ENCODE measurements at places on chromosomes 5 and 9.

GRCh38 chr5:141760753-141761152 is 78.7 kb upstream of the ARAP3 start:
- no peak for DNase-seq

DNA sequence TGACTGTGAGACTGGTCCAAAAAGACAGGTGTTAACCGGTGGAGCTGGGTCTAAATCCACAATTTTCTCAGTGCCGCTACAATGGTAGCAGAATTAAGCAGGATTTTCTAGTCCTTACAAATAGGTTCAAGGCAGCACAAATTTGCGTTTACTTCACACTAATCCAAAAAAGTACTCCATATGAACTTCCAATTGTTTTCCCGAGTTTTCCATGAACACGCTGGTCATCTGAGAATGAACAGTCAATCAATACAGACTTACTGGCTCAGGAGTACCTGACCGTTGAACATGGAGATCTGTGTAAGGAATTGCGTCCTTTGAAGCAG is 709 bp downstream of the SLC35D2 start:
- no peak for DNase-seq

DNA sequence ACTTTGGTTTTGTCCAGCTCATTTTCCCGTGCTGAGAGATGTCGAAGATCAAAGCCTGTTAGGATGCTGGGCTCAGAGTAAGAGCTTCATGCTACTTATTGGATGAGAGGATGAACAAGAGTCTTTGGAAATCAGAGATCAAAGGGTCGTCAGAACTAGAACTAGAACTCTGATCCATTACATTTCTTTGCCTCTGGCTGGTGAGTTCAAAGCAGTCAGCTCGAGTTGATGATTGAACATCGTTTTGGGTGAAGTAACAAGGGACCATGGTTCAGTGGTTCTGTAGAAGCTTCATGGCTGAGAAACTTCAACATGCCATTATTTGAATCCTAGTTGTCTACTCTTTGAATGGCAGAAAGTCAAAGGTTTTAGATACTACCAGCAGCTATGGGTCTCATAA is 320.3 kb downstream of the ARHGEF28 start:
- DNase-seq = no peak

- DNase-seq = no peak
Observed at GRCh38 chr5:88803309-88803708, 79.7 kb downstream of the MEF2C start.

DNA sequence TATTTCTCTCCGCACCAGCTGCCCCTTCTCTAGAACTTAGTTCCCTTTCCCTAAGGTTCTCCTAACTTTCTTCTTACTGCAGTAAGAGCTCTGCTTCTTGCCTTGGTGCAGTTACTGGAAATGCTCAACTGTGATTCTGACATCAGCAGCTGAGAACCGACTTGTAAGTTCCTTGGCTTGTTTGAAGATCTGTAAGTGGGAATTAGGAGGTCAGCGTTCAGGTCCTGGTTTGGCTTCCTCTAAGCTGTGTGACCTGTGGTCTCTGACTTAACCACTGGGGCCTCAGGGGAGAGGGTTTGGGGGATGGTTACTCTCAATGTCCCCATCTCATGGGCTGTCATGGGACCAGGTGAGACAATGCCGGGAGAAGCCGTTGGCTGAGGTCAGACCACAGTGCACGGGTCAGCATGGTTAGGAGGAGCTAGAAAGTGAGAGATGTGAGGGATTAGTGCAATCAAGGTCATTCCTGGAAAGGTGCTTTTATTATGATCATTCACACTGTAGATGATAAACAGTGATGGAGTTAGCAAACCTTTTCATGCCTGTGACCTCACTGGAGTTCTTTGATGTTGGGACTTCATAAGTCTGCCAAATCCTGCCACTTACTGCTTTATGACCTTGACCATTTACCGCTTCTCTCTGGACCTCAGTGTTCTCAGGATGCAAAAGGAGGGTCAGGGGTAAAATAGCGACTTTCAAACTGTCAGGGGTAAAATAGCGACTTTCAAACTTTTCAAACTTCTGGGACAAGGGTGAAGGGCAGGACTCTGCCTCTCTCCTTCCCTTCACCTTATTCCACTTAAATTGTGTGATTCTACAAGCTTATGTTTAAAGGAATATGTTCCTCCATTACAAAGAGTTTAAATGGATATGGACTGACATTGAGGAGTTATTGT is 7.3 kb downstream of the PAPPA start:
- DNase-seq = no peak

DNA sequence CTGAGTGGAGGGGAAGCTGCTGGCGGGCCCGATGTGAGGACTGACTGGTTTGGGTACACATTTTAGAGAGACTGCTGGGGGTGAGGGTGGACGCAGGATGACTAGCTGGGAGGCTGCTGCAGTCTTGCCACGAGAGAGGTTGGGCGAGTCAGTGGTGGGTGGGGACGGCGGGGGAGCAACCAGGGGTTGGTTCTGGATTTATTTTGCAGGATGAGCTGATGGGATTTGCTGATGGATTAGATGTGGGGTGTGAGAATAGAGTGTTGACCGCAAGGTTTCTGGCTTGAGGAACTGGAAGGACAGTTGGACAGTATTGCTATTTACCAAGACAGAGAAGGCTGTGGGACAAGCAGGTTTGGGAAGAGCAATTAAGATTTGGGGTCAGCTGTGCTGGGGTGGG is 5.8 kb upstream of the NDST1 start:
- DNase-seq = no peak

DNA sequence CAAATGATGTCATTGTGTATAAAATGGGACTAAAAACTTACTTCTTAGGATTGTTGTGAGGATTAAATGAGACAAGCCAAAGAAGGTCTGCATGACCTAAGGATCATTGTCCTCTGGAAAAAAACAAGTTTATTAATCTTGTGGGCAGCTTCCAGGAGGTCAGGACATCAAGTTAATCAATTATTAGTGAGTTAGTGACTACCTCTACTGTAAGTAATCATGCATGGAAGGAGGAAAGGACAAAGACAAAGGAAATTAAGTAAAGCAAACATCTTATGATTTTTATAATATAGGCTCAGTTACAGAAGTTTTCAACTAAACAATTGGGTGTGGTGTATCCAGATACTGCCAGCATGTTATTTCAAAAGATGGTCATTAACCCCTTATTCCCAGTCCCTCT is 129.3 kb upstream of the TUT7 start:
- no peak for DNase-seq

DNA sequence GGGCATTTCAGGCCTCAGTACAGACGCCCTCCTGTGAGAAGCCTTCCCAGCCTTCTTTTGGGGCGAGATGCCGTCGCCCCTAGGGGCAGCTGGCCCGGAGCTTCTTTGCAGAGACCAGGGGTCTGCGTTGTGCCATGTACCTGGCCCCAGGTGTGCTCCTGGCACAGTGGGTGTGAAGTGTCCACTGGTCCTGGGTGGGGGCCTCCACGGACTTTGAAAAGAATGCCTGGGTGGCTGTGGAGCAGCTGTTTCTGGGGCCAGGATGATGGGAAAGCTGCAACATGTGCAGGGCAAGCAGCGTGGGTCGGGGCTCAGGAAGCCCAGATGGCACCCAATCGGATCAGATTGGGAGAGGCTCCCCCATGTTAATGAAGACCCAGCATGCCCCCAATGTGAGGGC is 47.8 kb downstream of the WNK2 start:
- no peak for DNase-seq

DNA sequence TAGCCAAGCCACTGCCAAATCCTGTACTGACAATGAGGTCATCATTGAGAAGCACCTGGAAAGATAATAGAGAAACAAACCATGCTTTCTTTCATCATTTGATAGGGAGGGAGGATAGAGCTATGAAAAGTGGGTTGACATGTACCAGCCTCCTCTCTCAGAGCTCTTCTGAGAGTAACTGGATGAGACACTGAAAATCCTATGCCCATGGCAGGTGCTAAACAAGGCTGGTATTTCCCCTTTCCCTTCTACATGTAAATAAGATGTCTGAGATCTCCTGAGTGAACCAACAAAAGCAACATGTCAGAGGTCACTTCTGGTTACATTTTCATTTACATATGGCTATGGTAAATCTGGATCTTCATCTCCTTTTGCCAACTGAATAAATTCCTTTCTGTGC is 45.3 kb upstream of the TRAF1 start:
- DNase-seq = no peak

DNA sequence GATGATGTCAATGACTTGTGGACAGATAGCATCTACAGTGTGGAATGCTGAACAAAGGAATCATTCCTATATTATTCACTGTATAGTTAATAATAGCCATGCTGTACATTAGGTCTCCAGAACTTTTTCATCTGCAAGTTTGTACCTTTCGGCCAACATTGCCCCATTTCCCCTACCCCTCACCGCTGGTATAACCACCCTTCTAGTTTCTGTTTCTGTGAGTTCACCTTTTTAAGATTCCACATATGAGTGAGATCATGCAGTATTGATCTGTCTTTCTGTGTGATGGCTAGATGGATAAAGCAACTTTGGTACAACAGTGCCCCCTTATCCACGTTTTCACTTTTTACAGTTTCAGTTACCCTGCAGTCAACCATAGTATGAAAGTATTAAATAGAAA is 18.8 kb upstream of the ALDH1B1 start:
- DNase-seq = no peak

DNA sequence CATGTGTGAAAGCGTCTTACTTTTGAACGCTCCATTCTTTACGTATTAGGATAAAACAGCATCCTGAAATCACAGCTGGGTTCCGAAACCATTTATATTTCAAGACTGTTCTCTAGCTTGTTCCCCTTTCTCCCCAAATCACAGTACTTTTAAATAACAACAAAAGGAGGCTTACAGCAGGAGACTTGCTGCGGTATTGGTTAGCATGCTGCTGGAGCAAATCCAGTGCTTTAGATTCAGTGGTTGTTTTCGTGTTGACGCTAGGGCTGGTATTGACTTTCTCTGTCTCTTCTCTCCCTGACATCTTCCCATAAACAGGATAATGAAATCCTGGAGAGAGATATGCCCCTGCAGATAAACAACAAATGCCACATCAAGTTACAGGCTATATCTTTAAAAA is 103.1 kb downstream of the ZNF608 start:
- DNase-seq = no peak

DNA sequence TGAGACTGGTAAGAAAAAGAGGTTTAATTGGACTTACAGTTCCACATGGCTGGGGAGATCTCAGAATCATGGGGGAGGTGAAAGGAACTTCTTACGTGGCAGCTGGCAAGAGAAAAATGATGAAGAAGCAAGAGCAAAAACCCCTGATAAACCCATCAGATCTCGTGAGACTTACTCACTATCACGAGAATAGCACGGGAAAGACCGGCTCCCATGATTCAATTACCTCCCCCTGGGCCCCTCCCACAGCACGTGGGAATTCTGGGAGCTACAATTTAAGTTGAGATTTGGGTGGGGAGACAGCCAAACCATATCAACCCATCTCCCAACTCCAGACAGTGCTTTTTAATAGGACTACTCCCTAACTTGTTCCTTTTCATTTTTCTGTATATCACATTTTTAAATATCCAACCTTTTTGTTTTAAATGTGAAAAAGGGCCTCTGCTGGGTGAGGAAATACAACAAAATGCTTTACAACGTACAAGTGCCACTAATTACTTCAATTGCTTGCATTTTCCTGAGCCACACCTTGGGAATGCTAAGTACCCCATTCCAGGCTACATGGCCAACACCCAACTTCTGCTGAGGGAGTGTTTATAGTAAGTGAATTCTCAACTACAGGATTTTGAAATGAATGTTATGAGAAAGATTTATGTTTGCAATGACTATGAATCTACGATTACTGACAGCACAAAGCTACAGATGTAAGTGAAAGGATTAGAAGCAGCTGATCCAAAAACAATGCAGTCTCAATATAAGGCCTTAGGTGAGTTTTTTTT is 294.1 kb upstream of the CD180 start:
- no peak for DNase-seq

DNA sequence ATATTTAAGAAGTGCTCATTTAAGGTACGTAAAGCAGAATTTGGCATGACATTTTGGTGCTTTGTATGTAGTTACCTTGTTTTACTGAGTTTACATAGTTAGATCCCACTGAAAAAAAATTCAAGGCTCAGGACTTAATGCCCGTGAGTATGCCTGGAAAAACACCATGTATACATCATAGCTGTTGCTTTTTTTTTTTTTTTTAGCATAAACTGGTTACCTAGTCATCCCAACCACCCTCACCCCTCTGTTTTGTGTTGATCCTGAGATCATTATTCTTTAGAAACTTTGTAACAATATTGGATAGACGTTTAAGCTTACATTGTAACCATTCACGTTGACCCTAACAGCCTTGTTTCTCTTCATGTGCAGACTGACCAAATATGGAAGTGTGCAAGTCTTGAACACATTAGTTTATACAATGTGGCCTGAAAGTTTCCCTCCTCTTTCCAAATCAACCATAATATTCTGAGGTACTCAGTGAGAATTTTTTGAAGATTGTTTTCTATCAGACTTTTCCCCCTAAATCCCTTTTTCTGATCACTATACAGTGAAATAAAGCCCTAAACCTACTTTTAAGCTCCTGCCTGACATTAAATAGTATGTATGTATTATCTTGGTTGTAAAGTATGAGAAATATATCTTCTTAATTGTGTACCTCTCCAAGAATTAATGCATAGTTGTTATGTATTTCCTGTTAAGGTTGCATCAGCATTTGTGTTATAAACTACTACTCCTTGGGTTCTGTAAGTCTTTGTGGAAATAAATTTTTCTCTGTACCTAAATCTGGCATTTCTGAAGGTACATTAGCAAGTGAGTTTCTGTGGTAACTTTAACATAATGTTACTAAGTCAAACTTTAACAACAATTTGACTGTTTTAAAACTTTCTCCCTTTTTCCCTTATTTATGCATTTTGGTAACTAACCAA is 4.4 kb downstream of the RABGAP1 start:
- DNase-seq = no peak

DNA sequence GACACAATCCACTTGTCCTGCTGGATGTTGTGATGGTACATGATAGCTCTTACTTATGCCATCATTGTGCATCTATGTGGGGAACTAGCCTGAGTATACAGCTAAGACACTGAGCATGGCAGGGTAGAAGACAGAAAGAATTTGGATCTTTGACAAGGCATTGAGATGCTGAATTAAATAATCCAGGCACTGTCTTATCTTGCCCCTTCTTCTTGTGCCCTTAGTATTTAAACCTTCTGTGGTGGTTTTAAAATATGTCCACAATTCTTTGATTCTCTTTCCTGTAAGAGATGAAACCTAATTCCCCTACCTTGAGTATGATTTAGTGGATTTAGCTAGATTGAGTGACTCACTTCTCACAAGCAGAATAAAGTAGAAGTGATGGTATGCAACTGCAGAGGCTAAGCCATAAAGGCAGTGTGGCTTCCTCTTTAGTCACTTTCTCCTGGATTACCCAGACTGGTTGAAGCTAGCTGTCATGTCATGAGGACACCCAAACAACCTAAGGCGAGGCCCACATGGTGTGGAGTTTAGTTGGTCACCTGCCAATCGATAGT is 174.0 kb upstream of the NREP start:
- DNase-seq = no peak
